ENCODE measurements at places on chromosomes 7 and 10.

- DNase-seq: peak; percentile 37
Observed at GRCh38 chr10:103691723-103692435, 163.5 kb downstream of the SH3PXD2A start.

- peak; percentile 53 for DNase-seq
Observed at GRCh38 chr10:18214691-18215563, 74.7 kb downstream of the CACNB2 start.

GRCh38 chr7:49852619-49853462 is 79.4 kb downstream of the VWC2 start:
- DNase-seq: peak; percentile 79

- no peak for DNase-seq
Observed at GRCh38 chr7:158017111-158018097, 570.2 kb downstream of the PTPRN2 start.

DNA sequence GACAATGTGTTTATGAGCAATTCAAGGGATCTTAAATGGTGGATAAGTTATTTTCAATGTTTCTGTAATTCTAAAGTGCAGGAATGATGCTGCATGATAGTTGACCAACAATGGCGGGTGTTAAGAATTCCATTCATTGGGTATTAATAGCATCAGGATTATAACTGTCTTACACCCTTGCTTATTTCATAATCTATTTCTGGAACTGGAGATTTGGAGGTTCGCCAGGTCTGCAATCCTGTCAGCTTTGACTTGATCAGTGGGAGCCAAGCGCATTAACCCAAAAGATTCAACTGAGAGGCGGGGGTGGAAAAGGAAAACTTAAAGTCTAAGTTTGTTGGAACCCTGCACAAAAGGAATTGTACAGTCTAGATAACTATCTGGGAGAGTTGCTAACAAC is 114.9 kb upstream of the ZEB1 start:
- no peak for DNase-seq

- DNase-seq: no peak
Observed at GRCh38 chr10:14605231-14605925, 169.3 kb downstream of the FAM107B start.

- no peak for DNase-seq
Observed at GRCh38 chr10:96414303-96414702, 55.5 kb upstream of the OPALIN start.

GRCh38 chr7:73718438-73718881 is 1.0 kb downstream of the STX1A start:
- no peak for DNase-seq

- DNase-seq: no peak
Observed at GRCh38 chr10:13340626-13341376, 7.3 kb downstream of the SEPHS1 start.

GRCh38 chr10:24806262-24806661 is 82.6 kb upstream of the ARHGAP21 start:
- peak; percentile 69 for DNase-seq

DNA sequence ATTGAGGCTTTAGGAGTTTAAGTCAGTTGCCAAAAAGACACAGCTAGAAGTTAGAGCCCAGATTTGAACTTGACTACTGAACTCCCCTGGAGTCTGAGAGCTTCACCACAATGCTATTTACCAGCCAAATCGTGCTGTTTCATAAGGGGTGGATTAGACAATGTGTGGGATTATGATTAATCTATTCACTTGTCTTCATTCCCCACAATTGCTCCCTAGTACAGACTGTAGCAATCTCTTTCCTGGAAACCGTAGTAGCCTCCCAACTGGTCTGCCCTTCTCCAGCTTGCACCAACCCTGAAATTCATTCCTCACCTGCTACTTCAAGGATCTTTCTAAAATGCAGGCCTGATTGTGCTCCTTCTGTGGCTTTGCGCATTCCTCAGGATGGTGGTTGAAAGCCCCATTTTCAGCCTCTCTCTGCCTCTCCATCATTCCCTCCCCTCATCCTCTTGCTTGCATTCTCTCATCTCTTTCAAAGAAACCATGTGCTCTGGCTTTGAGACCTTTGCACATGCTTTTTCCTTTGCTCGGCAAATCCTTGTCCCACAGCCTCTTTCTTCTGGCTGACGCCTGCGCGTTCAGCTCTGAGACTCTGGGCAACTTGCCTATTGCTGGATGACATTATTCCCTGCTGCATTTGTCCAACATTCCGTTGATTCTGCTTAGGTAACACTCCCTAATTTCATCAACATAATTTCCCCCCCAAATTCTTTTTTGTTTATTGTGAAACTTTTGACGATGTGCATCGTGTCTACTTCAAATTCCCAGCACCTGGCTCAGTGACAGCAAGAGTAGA is 145.1 kb downstream of the ADRA2A start:
- DNase-seq: no peak

DNA sequence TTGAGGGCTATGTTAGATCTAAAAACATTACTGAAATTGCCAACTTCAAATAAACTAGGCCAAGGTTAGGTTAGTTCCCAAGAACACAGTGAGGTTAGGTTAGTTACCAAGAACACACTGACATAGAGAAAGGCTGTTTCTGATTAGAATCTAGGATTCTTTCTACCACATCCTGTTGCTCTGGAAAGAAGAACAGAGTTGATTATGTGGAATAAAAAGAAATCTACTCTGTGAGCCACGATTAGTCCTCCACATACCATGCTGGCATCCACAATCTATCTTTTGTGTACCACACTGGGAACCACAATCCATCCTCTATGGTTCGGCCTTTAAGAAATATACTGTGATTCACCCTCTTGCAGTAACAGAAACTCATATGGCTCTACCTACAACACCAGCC is 91.4 kb downstream of the LRRTM3 start:
- no peak for DNase-seq

DNA sequence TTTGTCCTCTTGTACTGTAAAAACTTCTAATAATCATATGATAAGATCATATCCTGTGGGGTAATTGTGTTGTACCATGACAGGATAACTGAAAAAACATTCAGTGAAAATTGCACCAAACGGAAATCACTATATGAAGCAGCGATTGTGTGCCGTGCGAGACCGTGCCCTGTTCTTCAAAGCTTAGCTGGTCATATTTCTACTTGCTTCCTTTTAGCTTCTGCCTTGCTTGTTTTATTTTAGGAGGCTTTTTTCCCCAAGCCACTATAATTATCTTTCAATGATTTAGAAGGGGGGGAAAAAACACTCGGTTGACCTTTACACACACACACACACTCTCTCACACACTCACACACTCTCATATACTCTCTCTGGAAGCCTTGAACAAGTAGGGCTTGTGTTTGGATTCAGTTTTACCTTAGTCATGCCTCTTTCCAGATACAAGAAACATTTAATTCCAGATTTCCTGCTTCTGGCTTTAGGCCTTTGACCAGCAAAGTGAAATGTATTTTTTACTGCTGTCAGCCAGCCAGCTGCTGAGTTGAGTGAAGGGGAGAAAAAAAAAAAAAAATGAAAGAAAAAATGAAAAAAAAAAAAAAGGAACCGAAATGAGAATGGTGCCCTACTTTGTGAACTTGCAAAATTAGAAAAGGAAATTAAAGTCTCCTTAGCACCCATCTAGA is 181.4 kb downstream of the ARID5B start:
- no peak for DNase-seq

- DNase-seq: no peak
Observed at GRCh38 chr7:54989453-54990225, 29.2 kb upstream of the EGFR start.

DNA sequence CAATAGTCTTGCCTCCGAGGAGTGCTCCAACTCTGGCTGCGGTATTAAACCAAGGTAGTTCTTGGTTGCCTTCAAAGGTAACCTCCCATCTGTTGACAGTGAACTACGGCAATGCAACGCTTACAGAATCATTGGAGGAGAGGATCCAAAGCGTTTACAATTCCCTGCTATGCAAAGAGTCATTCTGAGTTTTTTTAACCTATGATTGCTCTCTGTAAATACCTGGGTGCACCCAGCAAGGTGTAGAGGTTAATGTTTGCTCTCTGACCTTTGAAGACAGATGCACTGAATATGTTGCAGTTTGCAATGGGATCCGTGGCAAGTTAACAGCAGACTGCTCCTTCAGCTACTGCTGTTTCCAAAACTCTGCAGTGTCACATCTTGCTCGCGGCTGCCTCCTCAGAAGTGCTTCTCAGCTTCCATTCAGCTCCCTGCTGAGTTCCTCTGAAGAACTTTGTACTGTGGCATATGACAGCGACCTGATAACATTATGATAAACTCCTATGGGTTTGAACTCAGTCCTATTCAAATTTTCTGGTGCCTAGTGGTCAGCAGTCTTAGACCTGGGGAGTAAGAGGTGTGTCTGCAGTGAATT is 29.0 kb downstream of the KIAA1217 start:
- peak; percentile 14 for DNase-seq

DNA sequence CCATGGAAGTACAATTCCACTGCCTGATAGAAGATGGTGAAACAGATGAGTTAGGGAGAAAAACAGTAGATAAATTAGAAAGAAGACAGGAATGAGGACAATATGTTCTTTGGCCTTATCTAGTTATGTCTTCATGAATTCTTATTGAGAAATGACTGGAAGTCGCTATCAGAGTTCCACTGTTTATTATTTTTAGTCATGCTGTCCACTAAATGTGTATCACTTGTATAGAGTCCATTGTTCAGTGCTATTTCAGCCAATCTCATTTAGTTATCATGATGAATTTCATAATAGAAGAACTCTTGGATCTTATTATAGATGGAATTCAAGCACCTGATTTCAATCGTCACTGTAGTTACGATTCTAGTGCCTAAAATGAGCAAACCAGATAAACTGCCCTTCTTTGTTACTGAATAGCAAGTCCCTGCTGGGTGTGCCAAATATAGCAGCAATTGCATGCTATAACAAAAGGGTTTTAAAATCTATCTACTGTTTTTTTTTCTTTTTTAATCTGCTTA is 177.7 kb upstream of the COL1A2 start:
- no peak for DNase-seq

GRCh38 chr7:115047958-115048720 is 126.2 kb downstream of the MDFIC start:
- no peak for DNase-seq

GRCh38 chr7:73823257-73823656 is 7.5 kb upstream of the CLDN4 start:
- DNase-seq: no peak

GRCh38 chr7:157553256-157553655 is 216.5 kb downstream of the DNAJB6 start:
- no peak for DNase-seq

DNA sequence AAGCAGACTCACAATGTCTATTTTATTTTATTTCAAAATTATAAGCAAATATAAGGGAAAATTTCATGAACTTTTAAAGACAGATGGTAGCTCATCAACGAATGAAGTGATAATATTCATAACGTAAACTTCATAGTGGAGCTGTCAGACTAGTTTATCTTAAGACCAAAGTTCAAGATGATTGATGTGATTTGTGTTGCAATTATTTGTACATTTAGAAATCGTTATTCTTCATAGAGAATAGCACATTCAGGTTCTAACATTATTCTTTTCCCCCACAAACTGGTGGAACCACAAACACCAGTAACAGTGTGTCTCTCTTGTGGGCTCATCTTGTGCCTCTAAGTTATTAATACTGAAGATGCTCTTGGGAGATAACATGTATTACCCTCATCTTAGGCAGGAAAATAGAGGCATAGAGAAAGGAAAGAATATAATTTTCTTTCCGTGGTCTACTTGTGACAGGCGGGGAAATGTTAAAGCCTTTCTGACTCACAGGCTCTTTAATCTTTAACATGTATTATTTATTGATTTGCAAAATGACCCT is 37.0 kb downstream of the CCSER2 start:
- no peak for DNase-seq

- DNase-seq: no peak
Observed at GRCh38 chr10:115857856-115858255, 415.1 kb downstream of the GFRA1 start.

DNA sequence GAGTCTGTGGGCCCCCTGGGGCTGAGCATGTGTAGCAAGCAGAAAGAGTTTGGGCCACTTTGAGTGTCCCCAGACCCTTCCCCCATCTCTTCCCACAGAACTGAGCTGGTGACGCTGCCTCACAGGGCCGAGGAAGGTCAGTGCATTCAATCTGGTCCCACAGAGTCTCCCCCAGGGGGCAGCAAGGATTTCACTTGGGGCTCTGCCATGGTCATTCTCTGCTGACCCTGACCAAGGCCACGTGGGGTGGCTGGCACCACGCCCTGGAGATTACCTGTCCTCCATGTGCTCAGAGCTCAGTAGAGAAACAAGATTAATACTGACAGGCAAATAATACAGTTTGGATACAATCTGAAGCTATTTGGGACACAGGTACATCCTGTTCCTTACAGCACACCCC is 30.2 kb downstream of the ADRA2A start:
- DNase-seq: no peak

GRCh38 chr7:240146-240676 is 47.8 kb downstream of the FAM20C start:
- DNase-seq: no peak

GRCh38 chr7:141754939-141755338 is 9.0 kb upstream of the TAS2R3 start:
- no peak for DNase-seq

DNA sequence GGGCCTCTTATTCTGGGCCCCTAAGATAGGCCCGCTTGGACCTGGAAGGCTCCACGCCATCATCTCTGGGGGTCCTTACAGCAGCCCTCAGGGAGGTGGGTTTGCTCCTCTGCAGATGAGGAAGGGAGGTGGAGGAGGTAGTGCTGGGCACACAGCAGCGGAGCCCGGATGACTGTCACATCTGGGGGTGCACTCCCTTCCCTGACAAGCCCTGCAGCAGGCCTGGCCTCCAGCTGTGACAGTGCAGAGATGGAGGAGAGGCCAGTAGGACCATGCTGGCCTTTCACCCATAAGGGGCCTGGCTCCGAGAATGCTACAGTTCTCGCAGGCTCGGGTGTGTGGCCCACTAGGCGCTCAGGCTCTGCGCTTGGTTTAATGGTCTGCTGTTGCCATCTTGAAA is 9.2 kb downstream of the GDF2 start:
- no peak for DNase-seq
